Stimulated activated CD4-positive, alpha-beta T cell treated with anti-CD3 and anti-CD28 coated beads, Interleukin-4, amount 100 ng/mL, for 4 hours (primary cell): ENCODE measurements at places on chromosomes 12 and 14.

DNA sequence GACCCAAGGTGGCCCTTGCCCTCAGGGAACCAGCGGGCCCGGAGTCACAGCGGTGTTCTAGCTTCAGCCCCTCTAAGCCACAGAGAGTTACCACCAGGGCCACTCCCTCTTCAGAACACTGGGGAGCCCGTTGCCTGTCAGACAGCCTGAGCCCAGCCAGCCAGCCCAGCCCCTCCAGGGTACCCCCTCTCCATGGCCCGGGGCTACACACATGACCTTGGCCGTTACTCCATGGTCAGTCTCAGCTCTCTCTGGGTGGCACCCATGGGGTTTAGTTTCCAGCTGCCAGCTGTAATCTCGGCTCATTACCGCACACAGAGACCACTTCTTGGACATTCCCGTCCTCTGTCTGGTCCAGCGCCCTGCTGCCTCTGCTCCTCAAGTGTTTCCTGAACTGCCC, 35.0 kb downstream of the PPP2R5C start:
- no peak for DNase-seq

- no peak for DNase-seq
Observed at GRCh38 chr14:23877538-23878180, 75.9 kb upstream of the DHRS4 start.

DNA sequence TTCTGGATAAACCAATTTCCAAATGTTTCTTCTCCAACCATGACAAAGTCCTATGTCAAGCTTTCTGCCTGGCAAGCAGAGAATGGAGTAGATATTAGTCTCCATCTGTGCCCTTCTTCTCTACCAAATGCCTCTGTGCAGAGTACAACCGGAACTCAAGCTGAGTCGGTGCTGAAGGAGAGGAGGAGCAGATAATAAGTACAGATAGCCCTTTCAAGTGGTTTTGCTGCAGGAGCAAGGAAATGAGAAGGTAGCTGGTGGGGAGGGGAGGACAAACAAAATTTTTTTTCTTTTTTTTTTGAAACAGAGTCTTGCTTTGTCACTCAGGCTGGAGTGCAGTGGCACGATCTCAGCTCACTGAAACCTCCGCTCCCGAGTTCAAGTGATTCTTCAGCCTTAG, 14.2 kb upstream of the HELB start:
- peak; percentile 6 for DNase-seq

- no peak for DNase-seq
Observed at GRCh38 chr12:107847430-107847829, 72.9 kb downstream of the ASCL4 start.

DNA sequence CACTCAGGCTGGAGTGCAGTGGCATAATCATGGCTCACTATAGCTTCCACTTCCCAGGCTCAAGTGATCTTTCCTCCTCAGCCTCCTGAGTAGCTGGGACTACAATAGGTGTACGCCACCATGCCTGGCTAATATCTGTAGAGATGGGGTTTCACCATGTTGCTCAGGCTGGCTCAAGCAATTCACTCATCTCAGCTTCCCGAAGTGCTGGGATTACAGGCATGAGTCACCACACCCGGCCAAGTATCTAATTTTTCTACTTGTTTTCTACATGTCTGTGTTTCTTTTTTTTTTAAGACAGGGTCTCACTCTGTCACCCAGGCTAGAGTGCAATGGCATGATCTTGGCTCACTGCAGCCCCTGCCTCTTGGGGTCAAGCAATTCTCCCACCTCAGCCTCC, 119.7 kb upstream of the MED13L start:
- DNase-seq: no peak

DNA sequence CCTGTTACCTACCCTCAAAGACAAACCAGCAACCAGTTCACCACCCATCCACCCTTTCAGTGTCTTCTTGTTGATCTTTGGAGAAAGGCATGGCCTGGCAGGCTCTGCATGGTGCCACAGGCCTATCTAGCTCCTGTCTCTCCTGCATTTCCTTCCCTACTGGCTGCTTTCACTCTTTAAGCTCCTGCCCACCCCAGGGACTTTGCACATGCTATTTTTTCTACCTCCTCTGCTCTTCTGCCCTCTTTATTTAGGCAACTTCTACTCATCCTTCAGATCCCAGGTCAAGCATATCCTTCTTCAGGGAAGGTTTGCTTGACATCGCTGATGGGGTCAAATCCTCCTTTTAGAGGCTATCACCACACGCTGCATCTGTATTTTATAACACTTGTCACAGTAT, 27.1 kb upstream of the GPRC5A start:
- no peak for DNase-seq

- no peak for DNase-seq
Observed at GRCh38 chr12:27253347-27253746, 9.3 kb downstream of the STK38L start.

- DNase-seq: no peak
Observed at GRCh38 chr14:75422169-75422568, 5.7 kb upstream of the JDP2 start.

DNA sequence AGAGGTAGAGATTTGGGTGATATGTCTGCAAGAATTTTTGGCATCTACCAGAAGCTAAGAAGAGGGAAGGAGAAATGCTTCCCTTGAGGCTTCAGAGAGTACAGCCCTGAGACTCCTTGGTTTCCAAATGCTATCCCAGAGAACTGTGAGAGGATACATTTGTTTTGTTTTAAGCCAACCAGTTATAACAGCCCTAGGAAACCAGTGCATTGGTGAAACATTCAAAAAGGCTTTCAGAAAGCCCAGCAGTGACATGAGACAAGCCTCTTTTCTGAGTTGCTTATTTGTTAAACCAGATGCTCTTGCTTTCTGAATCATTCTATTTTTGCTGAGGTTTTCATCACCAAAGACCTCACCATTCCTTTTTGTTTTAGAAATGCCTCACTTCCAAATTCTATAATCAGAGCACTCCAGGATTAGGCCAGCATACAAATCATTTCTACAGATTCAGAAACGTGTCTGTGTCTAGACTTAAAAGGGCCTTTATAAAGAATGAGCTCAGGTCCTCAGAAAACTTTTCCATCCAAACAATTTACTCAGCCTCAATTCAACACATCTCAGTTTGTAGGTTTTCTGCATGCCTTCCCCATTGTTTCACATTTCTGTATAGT, 1617.8 kb upstream of the FLRT2 start:
- DNase-seq: no peak
